ENCODE measurements at places on chromosomes 2 and 18. TPM values are rescaled to one million over a fixed set of nuclear protein-coding genes. Genes with fewer than 3 reads are reported as not detected.

- H3K4me3 ChIP-seq = no peak overlapping the region
- peaks cover 2% of the 10 kb centered on the region for H3K27me3 ChIP-seq
- no peaks in the 10 kb centered on the region for H3K36me3 ChIP-seq
- DNase-seq = no peak
Measured at GRCh38 chr18:32629981-32630700, 142.7 kb downstream of the KLHL14 start.

DNA sequence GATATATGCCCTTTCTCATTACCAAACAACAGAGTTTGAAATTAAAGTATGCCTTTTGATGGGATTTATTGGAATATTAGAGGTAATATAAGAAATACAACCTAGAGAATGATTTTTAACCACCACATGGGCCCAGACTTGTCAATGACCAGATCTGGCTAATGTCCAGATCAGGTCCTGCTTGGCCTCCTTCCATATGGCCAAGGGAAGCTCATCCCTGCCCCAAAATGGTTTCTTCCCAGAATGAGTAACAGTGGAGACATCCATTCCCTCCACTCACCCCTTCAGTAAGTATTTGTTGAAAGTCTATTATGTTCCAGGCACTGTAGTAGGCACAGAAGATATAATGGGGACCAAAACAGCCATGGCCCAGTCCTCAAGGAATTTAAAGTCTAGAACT is 54.9 kb downstream of the ANTXR1 start:
- no peak overlapping the region for H3K27ac ChIP-seq
- no peaks in the 10 kb centered on the region for H3K27me3 ChIP-seq
- no peak overlapping the region for H3K4me3 ChIP-seq
- no peaks in the 10 kb centered on the region for H3K36me3 ChIP-seq
- DNase-seq = no peak
- H3K4me1 ChIP-seq = no peaks in the 10 kb centered on the region

- H3K27me3 ChIP-seq = peaks cover 2% of the 10 kb centered on the region
- DNase-seq = no peak
- H3K36me3 ChIP-seq = peaks cover 21% of the 10 kb centered on the region
- peaks cover 27% of the 10 kb centered on the region for H3K4me1 ChIP-seq
- no peak overlapping the region for H3K4me3 ChIP-seq
Measured at GRCh38 chr2:148719195-148719749, 74.7 kb downstream of the EPC2 start.

- no peaks in the 10 kb centered on the region for H3K36me3 ChIP-seq
- no peak overlapping the region for H3K27ac ChIP-seq
- no peak for DNase-seq
Measured at GRCh38 chr2:85410584-85411404, 628 bp upstream of the CAPG start.

The SPP2 gene
- total RNA-seq = not detected

- no peak overlapping the region for H3K4me3 ChIP-seq
- no peaks in the 10 kb centered on the region for H3K27me3 ChIP-seq
- H3K36me3 ChIP-seq = no peaks in the 10 kb centered on the region
- no peak for DNase-seq
- H3K4me1 ChIP-seq = peaks cover 16% of the 10 kb centered on the region
- H3K27ac ChIP-seq = no peak overlapping the region
Measured at GRCh38 chr2:158743879-158744278, 51.2 kb upstream of the DAPL1 start.

The KCNS3 gene
- 5.5 TPM for total RNA-seq

The LIMS2 gene
- total RNA-seq = 0.29 TPM

The ZNG1B gene
- total RNA-seq = 29.1 TPM

DNA sequence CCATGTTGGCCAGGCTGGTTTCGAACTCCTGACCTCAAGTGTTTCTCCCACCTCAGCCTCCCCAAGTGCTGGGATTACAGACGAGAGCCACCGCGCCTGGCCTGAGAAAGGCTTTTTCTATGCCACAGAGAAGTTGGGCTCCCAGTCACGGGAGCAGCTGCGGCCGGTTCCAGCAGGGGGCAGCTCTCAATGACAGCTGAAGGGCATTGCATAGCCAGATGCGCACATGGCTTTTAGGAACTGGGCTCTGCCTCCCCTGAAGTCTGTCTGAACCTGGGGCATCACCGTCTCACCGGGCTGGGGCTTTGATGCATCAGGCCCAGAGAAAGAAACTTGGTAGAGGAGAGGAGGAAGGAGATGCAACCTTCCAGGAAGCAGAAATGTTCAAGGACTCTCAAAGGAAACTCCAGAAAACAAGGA is 84.2 kb upstream of the LAPTM4A start:
- H3K36me3 ChIP-seq = no peaks in the 10 kb centered on the region
- DNase-seq = peak; percentile 73
- H3K27me3 ChIP-seq = no peaks in the 10 kb centered on the region
- no peaks in the 10 kb centered on the region for H3K4me1 ChIP-seq

DNA sequence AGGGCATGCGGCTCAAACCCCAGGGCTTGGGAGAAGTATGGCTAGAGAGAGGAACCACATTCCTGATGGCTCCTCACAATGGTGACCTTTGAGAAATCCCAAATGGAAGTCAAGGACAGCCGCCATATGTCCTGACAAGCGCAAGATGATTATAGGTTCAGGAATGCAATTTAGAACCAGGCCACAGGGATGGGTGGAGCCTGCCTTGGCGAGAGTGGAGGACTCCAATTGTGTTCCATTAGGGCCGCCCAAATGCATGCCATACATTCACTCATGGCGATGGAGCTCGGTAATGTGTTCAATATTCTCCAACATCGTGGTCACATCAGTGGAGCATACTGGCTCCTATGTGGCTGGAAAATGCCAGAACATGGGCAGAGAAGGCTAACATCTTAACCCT is 662.9 kb upstream of the ID2 start:
- H3K4me1 ChIP-seq = no peaks in the 10 kb centered on the region
- DNase-seq = no peak
- no peak overlapping the region for H3K27ac ChIP-seq
- H3K27me3 ChIP-seq = peaks cover 4% of the 10 kb centered on the region

The ST6GAL2 gene
- 5.9 TPM for total RNA-seq

DNA sequence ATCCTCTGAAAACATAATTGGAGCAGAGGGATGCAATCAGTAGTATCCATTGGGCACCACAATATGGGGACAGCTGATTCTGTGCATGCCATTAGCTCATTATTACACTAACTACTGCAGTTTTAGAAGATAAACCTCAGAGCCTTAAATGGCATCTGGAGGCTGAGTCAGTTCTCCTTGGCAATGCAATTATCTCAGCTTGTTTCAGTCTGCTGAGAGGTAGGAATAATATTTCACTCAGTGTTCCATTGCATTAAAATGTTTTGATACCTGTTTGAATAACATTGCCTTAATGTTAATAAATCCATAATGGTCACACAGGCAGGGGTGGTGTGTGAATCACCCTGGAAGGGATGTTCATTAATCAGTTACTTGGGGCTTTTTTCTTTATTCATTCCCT is 309.6 kb downstream of the LRRTM1 start:
- no peaks in the 10 kb centered on the region for H3K4me1 ChIP-seq
- no peak overlapping the region for H3K27ac ChIP-seq
- H3K36me3 ChIP-seq = no peaks in the 10 kb centered on the region
- DNase-seq = no peak
- no peak overlapping the region for H3K4me3 ChIP-seq

The POMC gene
- total RNA-seq = 0.29 TPM

The SLC4A3 gene
- 24.4 TPM for total RNA-seq

- no peaks in the 10 kb centered on the region for H3K27me3 ChIP-seq
- no peak for DNase-seq
- no peaks in the 10 kb centered on the region for H3K36me3 ChIP-seq
Measured at GRCh38 chr2:202142540-202142939, 69.5 kb downstream of the KIAA2012 start.

The SRSF7 gene
- total RNA-seq = 155 TPM

DNA sequence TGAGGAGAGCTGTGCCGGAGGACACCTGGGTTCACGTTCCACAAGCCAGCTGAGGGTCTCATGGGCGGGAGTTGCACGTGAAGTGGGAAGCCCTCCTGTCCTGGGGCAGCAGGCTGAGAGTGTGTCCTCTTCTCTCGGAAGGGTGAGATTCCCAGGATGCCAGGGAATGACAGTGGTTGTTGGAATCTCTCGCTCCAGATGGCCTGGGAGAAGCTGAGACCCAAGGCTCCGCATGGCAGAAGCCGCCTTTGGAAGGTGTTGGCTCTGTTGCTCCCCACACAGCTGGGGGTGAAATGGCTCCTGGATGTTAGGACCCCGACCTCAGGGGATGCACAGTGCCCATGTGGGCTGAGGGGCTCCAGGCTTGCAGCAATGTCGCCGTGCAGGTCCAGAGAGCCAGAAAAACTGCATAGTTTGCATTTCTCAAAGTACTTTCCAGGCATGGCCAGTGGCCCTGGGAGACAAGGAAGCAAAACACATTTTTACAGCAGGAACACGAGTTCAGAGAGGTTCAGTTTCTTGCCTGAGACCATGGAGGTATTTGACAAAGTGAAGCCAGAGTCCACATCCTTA is 153.4 kb downstream of the TMEM18 start:
- no peaks in the 10 kb centered on the region for H3K36me3 ChIP-seq
- no peak overlapping the region for H3K4me3 ChIP-seq
- peaks cover 5% of the 10 kb centered on the region for H3K27me3 ChIP-seq
- H3K4me1 ChIP-seq = no peaks in the 10 kb centered on the region
- no peak for DNase-seq

DNA sequence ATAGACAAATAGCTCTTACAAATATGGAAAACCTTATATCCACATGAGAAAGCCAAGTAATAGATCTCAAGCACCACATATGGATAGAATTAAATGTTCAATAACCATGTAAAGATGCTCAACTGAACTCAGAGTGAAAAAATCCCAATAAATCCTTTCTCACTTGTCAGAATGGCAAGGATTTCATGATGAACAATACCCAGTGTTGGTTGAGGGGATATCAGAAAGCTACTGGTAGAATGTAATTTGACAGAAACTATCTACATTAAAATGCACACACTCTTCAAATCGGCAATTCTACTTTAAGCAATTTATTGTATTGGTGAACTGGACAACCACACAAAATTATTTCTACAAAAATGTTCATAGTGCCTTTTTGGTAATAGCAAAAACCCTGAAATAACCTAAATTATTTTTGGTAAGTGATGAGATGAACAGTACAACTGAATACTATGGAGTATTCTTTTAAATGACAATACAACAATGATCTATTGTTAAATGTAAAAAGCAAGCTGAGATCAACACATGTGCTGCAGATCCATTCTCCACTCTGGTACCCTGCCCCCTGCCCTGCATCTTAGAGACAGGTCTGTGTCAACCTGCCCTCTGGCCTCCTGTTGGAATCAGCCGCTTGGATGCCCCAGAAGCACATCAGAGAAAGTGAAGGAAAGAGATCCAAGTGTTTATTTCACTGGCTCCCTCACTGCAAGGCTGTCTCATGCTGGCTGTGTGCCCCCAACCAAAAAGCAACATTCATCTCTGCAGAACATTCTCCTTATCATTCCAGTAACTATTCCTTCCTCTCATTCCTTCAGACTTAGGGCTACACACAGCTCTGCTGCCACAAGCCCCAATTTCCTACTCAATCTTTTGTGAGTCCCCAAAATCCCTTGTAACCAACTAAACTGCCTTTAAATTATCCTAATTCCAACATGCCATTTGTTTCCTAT is 442.5 kb downstream of the LRATD1 start:
- H3K27me3 ChIP-seq = peaks cover 2% of the 10 kb centered on the region
- no peak for DNase-seq
- H3K27ac ChIP-seq = no peak overlapping the region
- no peaks in the 10 kb centered on the region for H3K4me1 ChIP-seq
- H3K36me3 ChIP-seq = no peaks in the 10 kb centered on the region

The CCDC150 gene
- total RNA-seq = 25.6 TPM

DNA sequence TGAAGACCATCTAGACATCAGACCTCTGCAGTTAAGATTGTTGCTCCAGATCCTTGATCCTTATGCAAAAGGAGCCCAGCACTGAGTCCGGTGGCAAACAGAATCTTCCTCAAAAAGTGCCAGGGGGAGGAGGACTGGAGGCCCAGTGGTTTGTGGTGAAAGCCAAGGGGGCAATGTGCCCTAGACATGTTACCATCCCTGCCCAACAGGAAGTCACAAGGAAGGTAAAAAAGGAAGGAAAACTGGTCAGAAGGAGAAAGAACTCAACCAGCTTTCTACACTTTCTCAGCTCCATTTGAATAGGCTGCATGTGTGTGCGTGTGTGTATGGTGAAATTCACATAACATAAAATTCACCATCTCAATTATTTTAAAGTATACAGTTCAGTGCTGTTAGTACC is 25.0 kb upstream of the KDM3A start:
- DNase-seq = no peak
- peaks cover 11% of the 10 kb centered on the region for H3K4me1 ChIP-seq
- no peak overlapping the region for H3K27ac ChIP-seq
- H3K36me3 ChIP-seq = peaks cover 7% of the 10 kb centered on the region

DNA sequence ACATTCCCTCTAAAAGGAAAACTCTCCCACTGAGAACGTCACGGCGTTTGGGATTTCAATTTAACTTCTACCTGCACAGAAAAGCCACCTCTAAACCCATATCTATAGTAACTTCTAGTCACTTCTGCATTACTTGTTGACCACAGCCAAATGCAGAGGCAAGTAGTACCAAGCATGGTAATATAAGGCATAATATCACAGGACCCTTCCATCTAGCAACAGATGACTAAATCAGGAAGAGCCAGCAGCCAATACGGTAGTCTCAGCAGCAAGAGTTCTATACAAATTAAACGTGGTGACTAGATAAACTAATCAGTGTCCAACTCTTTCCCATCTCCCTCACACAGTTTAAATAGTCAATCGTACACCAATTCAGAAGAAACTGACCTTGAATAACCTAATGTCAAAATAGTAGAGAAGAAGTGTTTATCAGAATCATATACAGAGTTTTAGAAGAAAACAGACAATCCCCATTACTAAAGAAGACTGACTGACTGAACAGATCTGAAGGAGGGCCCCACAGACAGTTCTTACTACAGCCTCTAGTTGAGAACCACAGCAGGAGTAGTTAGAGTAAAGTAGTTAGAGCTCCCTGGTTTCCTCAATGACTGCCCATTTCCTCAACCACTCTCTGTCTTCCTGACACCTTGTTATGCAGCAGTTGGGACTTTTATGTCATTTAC is 30.0 kb downstream of the MEMO1 start:
- H3K36me3 ChIP-seq = peaks cover 4% of the 10 kb centered on the region
- H3K4me3 ChIP-seq = no peak overlapping the region
- DNase-seq = no peak
- no peaks in the 10 kb centered on the region for H3K27me3 ChIP-seq
- H3K4me1 ChIP-seq = peaks cover 1% of the 10 kb centered on the region
- no peak overlapping the region for H3K27ac ChIP-seq

All from glutamatergic neuron (in vitro differentiated cells).